Inflammatory macrophage (primary cell): ENCODE measurements at places on chromosomes 4 and X.

DNA sequence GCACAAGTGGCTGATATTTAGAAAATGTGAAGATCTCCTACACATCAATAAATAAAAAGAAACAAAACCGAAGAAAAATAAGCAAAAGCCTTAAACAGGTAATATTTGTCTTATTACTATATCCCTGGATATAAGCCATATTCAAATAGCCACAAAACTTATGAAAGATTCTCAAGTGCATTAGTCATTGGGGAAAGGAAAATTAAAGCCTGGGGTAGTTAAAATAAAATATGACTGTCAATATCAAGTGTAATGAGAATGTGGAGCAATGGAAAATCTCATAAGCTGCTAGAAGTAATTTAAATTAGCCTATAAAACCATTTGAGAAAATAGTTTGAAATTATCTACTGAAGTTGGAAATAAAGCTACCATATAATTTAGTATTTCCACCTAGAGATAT, 399.9 kb downstream of the GASK1B start:
- no peak for DNase-seq

- peak; percentile 81 for DNase-seq
Observed at GRCh38 chr4:69831646-69832325, 28.2 kb downstream of the SULT1E1 start.

GRCh38 chr4:77601614-77602187, 3.9 kb upstream of the CXCL13 start:
- no peak for DNase-seq

- no peak for DNase-seq
Observed at GRCh38 chrX:10929747-10930146, 181.4 kb upstream of the HCCS start.

DNA sequence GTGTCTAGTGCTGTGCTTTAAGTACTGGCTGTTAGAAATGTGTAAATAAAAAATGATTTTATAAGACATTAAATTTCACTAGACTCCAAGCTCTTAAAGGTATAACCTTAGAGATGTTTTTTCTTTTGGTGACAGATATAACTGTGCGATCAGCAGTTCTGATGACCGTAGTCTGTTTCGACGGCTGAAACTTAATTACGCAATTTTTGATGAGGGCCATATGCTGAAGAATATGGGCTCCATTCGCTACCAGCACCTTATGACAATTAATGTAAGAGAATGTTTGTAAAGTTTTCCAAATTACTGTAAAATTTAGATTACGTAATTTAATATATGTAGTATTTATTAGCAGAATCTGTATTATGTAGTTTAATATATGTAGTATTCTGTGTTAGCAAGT, 66.4 kb downstream of the HPGDS start:
- no peak for DNase-seq
